ENCODE measurements at places on chromosomes 1 and 21. TPM values are rescaled to one million over a fixed set of nuclear protein-coding genes. Genes with fewer than 3 reads are reported as not detected.

RNU1-3 gene
- total RNA-seq: under 0.01 TPM

FCER1G gene
- total RNA-seq: 0.59 TPM

TM2D1 gene
- total RNA-seq: 36.7 TPM

VSIG8 gene
- not detected for total RNA-seq

PRR9 gene
- not detected for total RNA-seq

FLG2 gene
- not detected for total RNA-seq

SPSB1 gene
- 17.6 TPM for total RNA-seq

TMEM269 gene
- not detected for total RNA-seq

SPRR2E gene
- total RNA-seq: not detected

MKNK1 gene
- 15.8 TPM for total RNA-seq

TDRD5 gene
- not detected for total RNA-seq

S100A9 gene
- total RNA-seq: not detected

CYB5RL gene
- total RNA-seq: 8.5 TPM

WNT2B gene
- total RNA-seq: 2.0 TPM

KIF14 gene
- 18.6 TPM for total RNA-seq

RAB29 gene
- 23.9 TPM for total RNA-seq

KRTAP11-1 gene
- total RNA-seq: 0.73 TPM

SEC22B gene
- 48.1 TPM for total RNA-seq

CDCA8 gene
- total RNA-seq: 12.9 TPM

DYNLT5 gene
- total RNA-seq: 0.73 TPM

SLC35F3 gene
- not detected for total RNA-seq

ARTN gene
- total RNA-seq: under 0.01 TPM

SPOCD1 gene
- total RNA-seq: 39.7 TPM

TP73 gene
- total RNA-seq: not detected

GJA5 gene
- 0.37 TPM for total RNA-seq

AMY1A gene
- not detected for total RNA-seq

CPT2 gene
- total RNA-seq: 19.4 TPM

SLC2A5 gene
- total RNA-seq: 3.1 TPM

RGS8 gene
- not detected for total RNA-seq

ELF3 gene
- total RNA-seq: not detected

C8A gene
- not detected for total RNA-seq

OR2AK2 gene
- not detected for total RNA-seq

TTC22 gene
- total RNA-seq: not detected

AMY1C gene
- not detected for total RNA-seq

LRRN2 gene
- not detected for total RNA-seq

PTGS2 gene
- 7.6 TPM for total RNA-seq

TMEM61 gene
- total RNA-seq: not detected

OR2L8 gene
- not detected for total RNA-seq

ENAH gene
- total RNA-seq: 70.0 TPM

ILDR2 gene
- under 0.01 TPM for total RNA-seq

ATP1A4 gene
- not detected for total RNA-seq

NTMT2 gene
- total RNA-seq: not detected

NMNAT2 gene
- 4.4 TPM for total RNA-seq

NFASC gene
- 12.1 TPM for total RNA-seq

RLF gene
- total RNA-seq: 23.5 TPM

MPL gene
- total RNA-seq: not detected

OR2T33 gene
- total RNA-seq: not detected

PADI2 gene
- total RNA-seq: not detected

SPRR3 gene
- not detected for total RNA-seq

TMEM82 gene
- total RNA-seq: not detected

TXNIP gene
- total RNA-seq: 78.2 TPM

RYR2 gene
- not detected for total RNA-seq

RAP1GAP gene
- not detected for total RNA-seq

LCE2A gene
- total RNA-seq: not detected
